ENCODE measurements at places on chromosomes 4 and X.

GRCh38 chrX:45711231-45711630, 510.6 kb upstream of the DIPK2B start:
- DNase-seq = no peak
- no peaks in the 10 kb centered on the region for H3K27me3 ChIP-seq
- H3K36me3 ChIP-seq = no peaks in the 10 kb centered on the region
- peaks cover 10% of the 10 kb centered on the region for H3K4me1 ChIP-seq

GRCh38 chr4:82247171-82247570, 126.6 kb downstream of the HNRNPD start:
- H3K4me3 ChIP-seq = no peak overlapping the region
- H3K4me1 ChIP-seq = no peaks in the 10 kb centered on the region
- no peaks in the 10 kb centered on the region for H3K27me3 ChIP-seq
- no peak for DNase-seq

GRCh38 chr4:105634402-105635080, 73.9 kb downstream of the INTS12 start:
- H3K36me3 ChIP-seq = no peaks in the 10 kb centered on the region
- no peaks in the 10 kb centered on the region for H3K27me3 ChIP-seq
- no peak overlapping the region for H3K27ac ChIP-seq
- no peak overlapping the region for H3K4me3 ChIP-seq
- DNase-seq = no peak

GRCh38 chr4:22695917-22696316, 3.2 kb downstream of the GBA3 start:
- no peaks in the 10 kb centered on the region for H3K27me3 ChIP-seq
- H3K36me3 ChIP-seq = no peaks in the 10 kb centered on the region
- no peak for DNase-seq
- H3K4me3 ChIP-seq = no peak overlapping the region
- no peak overlapping the region for H3K27ac ChIP-seq
- H3K4me1 ChIP-seq = no peaks in the 10 kb centered on the region

DNA sequence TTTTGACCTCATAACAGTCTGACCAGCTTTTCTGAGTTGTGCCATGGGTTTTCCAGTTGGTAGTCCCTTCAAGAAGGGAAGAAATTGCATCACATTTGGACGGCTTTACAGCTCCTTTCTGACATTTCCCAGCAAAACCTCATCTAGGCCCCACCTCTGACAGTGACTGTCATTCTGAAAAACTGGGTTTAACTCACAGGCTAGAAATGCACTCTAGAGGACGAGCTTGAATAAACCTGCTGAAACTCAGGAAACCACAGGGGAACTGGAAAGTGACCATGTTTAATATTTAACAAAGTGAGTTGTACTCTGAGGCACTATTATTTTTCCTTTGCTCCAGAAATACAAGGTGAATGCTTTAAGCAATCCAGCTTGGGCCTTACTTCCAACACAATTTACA, 434.3 kb upstream of the RASGEF1B start:
- H3K27ac ChIP-seq = no peak overlapping the region
- DNase-seq = no peak
- no peaks in the 10 kb centered on the region for H3K27me3 ChIP-seq
- no peaks in the 10 kb centered on the region for H3K4me1 ChIP-seq
- H3K36me3 ChIP-seq = no peaks in the 10 kb centered on the region
- no peak overlapping the region for H3K4me3 ChIP-seq

DNA sequence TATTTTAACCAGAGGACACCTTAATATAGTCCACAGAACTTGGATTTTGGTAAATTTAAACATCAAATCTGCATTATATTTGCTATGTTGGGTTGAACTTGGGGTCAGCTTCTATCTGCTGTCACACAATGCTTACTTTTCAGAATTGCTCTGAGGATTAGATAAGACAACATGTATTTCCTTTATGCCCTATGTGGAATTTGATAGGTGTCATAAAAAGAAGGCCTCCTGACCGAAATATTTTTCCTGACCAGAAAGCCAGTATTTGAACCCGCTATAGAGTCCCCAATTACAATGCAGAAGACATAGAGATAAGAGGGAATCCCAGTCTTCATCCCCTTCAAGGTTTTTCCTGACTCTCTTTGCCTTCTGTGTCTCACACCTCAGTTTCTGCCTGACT, 4.1 kb downstream of the MTTP start:
- no peak for DNase-seq
- no peak overlapping the region for H3K27ac ChIP-seq
- H3K4me1 ChIP-seq = no peaks in the 10 kb centered on the region

DNA sequence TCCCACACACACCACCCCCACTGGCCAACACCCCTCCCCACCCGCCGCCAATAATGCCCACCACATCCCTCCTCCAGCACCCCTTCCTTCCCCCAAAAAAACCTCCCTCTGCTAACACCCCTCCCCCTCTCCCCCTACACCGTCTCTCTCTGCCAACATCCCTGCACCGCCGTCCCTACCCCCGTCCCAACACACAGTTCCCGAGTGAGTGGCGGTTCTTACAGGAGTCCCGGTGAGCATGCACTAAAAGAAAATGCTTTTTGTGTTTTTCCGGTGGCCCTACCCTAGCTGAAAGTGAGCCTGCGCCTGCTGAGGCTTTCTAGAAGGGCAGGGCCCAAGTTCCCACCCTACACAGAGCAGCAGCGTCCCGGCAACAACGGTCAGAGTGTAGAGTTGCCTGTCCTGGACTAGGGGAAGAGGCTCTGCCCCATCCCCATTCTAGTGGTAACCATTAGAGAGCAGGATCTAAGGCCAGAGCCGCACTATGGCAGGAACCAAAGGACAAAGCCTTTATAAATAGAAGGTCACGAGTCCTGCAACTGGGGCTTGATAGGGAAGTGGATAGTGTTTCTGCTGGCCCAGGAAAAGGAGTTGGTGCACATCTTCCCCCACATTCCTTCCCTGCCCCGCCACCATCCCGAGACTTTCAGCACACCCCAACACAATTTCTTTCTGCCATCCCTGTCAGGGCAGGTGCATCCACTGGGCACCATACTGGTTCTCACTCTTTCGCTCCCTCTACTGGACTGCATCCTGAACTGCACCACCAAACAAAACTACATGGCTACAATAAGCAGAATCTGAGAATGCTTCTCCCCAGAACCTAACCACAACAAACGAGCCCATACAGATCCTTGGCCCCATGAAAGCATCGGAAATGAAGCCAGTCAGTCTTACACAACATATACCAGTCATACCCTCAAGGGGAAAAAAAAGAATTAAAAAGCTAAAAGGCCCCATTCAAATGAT, 78.1 kb upstream of the PAGE3 start:
- no peak overlapping the region for H3K27ac ChIP-seq
- H3K4me3 ChIP-seq = no peak overlapping the region
- H3K27me3 ChIP-seq = no peaks in the 10 kb centered on the region
- DNase-seq = peak; percentile 19
- no peaks in the 10 kb centered on the region for H3K36me3 ChIP-seq
- peaks cover 4% of the 10 kb centered on the region for H3K4me1 ChIP-seq

GRCh38 chr4:166123546-166123945, 250.5 kb downstream of the TLL1 start:
- no peak for DNase-seq
- no peaks in the 10 kb centered on the region for H3K27me3 ChIP-seq
- no peaks in the 10 kb centered on the region for H3K4me1 ChIP-seq
- H3K36me3 ChIP-seq = no peaks in the 10 kb centered on the region
- no peak overlapping the region for H3K27ac ChIP-seq

DNA sequence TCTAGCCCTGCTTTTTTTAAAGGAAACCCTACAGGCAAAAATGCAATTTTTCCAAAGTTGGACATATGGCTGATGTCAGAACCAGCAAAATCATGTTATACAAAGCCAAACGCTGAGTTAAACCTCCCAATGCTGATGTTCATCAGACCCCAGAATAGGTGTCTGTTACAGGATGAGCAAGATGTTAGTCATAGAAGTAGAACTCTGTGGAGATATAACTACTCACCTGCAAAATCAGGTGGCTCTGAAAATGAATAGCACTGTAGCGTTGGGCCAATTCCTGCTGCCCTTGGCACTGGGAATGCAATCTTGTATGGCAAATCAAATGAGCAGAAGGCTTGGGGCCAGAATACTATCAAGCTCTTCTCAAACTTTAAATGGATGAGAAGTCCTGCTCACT, 634.1 kb downstream of the RPA4 start:
- H3K27me3 ChIP-seq = no peaks in the 10 kb centered on the region
- no peak overlapping the region for H3K4me3 ChIP-seq
- no peak overlapping the region for H3K27ac ChIP-seq
- H3K4me1 ChIP-seq = no peaks in the 10 kb centered on the region
